PC-3 (cell line): ENCODE measurements at places on chromosomes 2 and 18. TPM values are rescaled to one million over a fixed set of nuclear protein-coding genes. Genes with fewer than 3 reads are reported as not detected.

- no peak for DNase-seq
Observed at GRCh38 chr2:24828238-24828996, 35.2 kb downstream of the CENPO start.

DNA sequence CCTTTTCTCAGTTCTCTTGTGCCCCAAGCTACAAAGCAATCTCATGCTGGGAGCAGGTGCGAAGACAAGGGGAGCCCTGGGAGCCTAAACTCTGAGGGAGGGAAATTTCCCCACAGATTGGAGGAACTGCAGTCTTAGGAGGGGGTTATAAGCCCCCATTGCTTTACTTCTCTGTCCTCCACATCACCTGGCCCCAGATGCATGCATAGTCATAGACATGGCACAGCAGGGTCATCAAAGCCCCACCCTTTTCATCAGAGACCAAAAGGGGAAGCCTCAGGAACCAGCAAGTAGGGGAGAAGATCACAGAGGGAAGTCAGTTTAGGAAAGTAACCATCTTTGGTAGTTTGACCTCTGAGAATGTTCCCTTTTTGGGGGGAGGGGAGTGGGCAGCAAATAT, 33.7 kb downstream of the LANCL1 start:
- no peak for DNase-seq

GRCh38 chr2:150873396-150873772, 385.9 kb upstream of the RND3 start:
- DNase-seq: no peak

GRCh38 chr2:122070241-122070731, 314.8 kb downstream of the TSN start:
- DNase-seq: peak; percentile 22

DNA sequence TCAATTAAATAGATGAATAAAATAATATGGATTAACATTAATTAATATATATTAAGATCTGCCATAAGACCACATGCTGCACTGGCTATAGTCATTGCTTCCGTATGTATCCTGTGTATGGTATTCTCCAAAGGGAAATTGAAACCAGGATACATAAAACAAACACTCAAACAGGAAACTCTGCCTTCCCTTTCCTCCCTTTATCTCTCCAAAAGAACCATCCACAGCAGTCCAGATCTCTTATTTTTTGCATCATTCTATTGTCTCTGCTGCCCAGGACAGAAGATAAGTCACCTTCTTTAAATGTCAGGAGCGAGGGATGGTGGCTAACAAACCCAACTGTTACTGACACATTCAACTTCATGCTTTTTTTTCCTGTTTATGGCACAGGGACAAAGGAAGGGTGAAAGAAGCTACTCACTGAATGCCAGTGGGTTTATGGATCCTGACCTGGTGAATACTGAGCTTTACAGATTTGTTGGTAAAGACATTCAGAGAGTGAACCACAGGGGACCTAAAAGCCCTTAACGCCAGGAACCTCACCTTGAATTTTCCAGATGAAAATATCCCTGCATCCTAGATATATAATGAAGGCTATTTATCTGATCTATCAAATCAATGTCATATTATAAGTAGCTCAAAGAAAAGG, 67.5 kb downstream of the CSRNP3 start:
- no peak for DNase-seq

DNA sequence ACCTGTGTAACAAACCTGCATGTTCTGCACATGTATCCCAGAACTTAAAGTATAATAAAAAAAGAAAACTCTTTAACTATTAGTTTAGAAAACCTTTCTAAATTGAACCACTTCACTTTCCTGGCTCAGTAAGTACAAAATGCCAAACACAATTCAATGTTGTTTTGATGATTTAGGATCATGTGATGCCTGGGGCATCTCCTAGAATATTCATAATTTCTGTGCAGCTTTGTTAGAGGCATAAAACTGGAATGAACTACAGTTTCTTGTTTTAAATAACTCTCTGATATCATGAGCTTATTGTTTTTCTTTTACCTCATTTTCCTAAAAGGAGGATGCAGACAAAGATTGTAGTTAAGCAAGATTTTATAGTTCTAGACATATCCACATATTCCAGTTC, 139.0 kb upstream of the SESTD1 start:
- no peak for DNase-seq

DNA sequence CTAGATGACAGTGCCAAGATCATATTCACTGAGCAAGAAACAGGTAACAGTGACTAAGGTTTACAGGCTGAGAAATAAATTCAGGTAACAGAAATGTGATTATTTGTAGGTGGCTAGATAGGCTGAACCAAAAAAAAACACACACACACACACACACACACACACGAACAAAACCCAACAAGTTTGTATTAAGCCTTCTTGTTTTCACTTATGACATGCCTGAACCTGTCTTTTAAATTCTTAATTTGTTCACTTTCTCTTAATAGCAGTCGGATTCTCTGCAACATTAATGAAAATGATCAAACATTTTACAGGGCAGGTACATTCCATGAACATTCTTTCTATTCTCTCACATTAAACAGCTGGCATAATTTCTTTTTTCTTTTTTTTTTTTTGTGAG, 18.8 kb upstream of the KIDINS220 start:
- no peak for DNase-seq

DNA sequence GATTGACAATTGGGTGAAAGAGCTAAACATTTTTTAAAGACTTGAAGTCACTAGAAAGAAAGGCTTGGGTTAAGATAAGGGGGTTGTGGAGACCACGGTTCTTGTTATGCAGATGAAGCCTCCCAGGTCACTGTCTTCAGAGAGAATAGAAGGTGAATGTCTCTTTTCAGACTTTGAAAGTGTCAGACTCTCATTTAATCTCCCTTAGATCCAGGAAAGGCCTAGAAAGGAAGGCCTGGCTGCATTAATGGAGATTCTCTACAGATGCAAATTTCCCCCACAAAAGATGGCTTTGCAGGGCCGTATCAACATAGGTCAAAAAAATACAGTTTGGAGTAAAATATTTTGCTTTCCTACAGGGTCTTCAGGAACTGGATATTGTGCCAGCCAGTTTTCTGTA, 193.9 kb downstream of the RTP5 start:
- no peak for DNase-seq

DNA sequence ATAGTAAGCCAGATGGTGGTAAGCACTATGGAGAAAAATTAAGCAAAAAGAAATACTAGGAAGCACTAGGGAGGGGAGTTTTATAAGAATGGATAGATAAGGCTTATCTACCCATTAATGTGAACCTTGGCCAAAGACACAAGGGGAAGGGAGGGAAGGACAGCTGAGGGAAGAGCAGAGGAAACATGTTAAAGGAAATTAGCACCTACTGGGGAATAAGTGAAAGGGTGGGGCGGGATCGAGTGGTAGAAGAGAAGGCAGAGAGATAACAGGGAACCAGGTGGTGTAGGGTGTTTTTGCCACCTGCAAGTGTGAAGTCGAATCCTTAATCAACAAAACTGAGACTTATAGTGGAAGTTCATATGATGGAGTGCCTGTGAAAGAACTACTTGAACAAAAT, 1.7 kb downstream of the UNC80 start:
- no peak for DNase-seq

GRCh38 chr18:75248426-75249174, 38.0 kb downstream of the TSHZ1 start:
- DNase-seq: no peak

GRCh38 chr2:64929333-64929732, 59.9 kb upstream of the SLC1A4 start:
- DNase-seq: no peak

DNA sequence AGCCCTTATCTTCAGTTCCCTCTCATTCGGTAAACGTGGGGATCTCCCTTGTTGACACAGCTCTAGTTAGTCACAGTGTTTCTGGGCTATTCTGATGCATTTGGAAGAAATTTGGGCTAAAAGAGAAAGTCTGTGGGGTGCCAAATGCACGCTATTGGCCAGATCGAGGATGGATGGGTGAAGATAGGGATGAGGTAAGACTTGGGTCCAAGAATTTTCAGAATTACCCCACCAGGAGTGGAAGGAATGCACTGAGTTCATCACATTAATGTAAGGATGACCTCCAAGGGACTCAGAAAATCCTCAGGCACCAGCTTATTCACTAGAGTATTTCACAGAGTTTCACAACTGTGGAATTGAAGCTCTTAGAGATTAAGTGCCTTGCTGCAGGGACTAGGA, 49.3 kb downstream of the NRP2 start:
- no peak for DNase-seq

- peak; percentile 61 for DNase-seq
Observed at GRCh38 chr18:23585007-23585871, 1.1 kb downstream of the NPC1 start.

DNA sequence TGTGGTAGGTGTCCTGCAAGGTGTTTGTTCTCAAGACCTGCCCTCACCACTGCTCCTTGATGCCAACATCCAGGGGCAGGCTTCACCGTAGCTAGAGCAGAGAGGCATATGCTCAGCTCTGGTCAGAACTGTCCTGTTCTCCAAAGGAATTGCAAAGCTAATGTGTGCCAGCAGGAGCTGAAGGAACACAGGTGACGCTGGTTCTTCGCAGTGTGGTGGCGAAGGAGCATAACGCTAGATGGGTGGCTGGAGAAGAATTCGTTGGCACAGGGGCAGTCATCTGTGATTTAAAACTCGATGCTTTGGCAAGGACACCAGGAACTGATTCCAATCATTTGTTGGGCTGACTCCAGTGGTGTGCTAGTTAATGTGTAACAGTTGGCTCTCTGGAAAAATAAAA, 11.4 kb upstream of the PER2 start:
- DNase-seq: no peak

DNA sequence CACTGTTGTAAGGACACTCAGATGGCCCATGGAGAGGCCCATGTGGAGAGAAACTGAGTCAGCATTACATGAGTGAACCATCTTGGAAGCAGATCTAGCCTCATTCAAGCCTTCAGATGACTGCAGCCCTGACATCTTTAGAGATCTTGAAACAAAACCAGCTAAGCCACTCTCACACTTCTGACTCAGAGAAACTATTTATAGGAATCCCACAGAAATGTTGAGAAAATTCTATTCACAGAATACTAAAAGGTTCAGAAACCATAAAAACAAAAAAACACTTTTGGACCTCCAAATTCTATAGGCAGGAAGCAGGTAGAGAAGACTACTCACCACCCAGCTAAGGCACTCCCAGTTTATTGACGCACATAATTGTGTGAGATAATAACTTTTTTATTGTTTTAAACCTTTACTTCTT, 8.7 kb downstream of the TMEM169 start:
- no peak for DNase-seq

DNA sequence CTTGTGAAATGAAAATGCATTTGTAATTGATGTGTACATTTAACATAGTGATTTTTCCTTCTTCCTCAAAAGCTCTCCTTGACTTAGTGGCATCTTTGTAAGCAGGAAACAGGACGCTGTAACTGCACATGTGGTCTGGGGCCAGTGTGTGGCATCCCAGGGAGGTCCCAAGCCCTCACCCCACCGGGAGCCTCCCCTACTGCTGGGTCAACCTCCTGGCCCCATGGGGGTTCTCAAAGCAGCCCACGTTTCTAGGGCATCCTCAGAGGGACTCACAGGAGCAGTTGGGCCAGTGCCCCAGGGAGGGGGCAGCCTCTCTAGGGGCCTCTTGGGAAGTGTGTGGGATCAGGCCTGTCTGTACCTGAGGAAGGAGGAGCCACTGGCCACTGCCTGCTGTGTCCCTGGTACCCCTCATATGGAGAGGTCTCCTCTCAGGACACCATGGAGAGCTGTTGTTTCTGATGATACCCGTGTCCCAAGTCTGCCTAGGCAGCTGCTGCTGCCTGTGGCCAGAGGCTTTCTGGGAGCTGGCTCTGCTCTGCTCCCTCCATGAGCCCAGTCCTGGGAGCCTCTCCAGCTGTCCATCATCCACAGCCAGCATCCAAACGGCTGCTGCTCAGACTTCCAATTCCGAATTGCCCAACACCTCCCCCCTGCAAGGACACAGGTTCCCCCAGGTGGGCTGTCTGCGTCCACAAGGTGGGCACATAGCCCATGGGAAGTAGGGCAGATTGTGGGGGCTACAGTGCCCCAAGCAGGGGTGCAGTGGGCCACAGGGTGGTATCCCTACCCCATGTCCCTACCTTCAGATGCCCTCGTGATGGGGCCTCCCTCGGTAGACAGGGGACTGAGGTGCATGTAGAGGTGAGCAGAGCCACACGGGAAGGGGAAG, 13.4 kb downstream of the ARHGEF4 start:
- no peak for DNase-seq

DNA sequence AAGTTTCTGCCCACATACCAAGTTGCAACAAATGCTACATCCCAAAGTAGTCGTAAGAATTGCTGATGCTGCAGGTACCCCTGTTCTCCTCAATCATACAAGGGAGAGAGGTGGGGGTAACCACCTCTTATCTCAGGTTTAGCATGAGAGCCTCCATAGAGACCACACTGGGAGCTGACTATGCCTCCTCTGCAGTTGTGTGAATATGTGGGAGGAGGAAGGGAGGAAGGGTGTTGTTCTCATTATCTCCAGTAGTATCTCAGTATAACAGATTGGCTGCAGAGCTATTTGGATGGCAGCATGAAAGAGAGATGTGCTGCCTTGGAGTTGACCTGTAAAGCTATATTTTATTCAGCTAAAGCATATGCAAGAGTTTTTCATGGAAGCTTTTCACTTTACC, 690.7 kb downstream of the KCNJ3 start:
- DNase-seq: no peak

GRCh38 chr2:85806358-85807118, 52.7 kb downstream of the ATOH8 start:
- no peak for DNase-seq

- no peak for DNase-seq
Observed at GRCh38 chr2:66661253-66662173, 226.6 kb downstream of the MEIS1 start.

DNA sequence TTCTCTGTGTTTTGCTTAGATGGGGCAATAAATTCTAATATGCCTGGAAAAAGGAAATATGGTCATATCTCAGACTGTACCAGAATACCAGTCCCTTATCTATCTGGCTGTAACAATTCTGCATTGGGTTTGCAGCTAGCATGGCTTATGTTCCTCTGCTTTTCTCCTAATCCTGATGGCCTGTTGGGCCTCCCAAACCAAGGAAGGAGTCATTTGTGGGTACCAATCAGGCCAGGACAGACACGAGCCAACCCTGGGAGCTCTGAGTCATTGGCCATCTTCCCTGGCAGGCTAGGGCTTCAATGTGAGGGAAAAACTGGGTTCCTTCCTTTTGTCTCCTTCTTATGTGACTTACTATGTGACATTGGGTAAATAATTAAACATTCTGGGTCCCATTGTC, 12.0 kb downstream of the SMARCAL1 start:
- no peak for DNase-seq

GRCh38 chr2:86293612-86294011, 43.8 kb downstream of the REEP1 start:
- DNase-seq: peak; percentile 35

The PIKFYVE gene
- total RNA-seq: 18.8 and 19.4 TPM in 2 replicates

The RHOB gene
- total RNA-seq: 88.5 and 108 TPM in 2 replicates

The ALPG gene
- 0.12 and 0.18 TPM in 2 replicates for total RNA-seq

The SERPINB5 gene
- total RNA-seq: 96.5 and 104 TPM in 2 replicates

The GCG gene
- total RNA-seq: not detected in 2 replicates

The LYPD6 gene
- total RNA-seq: 1.9 and 2.4 TPM in 2 replicates

The RIOK3 gene
- total RNA-seq: 35.0 and 41.4 TPM in 2 replicates

The MARS2 gene
- total RNA-seq: 7.8 and 8.3 TPM in 2 replicates
